Inflammatory macrophage treated with lipopolysaccharide for 1 hour (primary cell): ENCODE measurements at places on chromosomes 3 and 15.

DNA sequence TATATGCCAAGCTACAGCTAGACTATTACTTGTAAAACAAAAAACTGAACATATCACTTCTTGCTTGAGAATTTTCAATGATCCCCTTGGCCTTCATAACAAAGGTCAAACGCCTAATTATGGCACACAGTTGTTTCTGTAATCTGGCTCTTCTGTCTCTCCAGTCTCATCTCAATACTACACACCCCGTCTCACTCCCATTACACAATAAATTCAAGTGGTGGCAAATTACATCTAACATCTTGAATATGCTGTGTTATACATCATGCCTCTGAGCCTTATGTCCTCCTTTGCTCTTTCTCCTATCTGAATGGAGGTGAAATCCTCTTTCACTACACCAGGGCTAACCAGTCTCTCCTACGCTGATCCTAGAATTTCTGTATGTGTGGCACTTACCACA is 140.4 kb downstream of the TBL1XR1 start:
- no peak for DNase-seq

GRCh38 chr3:13407475-13407874 is 12.6 kb downstream of the NUP210 start:
- DNase-seq: no peak

DNA sequence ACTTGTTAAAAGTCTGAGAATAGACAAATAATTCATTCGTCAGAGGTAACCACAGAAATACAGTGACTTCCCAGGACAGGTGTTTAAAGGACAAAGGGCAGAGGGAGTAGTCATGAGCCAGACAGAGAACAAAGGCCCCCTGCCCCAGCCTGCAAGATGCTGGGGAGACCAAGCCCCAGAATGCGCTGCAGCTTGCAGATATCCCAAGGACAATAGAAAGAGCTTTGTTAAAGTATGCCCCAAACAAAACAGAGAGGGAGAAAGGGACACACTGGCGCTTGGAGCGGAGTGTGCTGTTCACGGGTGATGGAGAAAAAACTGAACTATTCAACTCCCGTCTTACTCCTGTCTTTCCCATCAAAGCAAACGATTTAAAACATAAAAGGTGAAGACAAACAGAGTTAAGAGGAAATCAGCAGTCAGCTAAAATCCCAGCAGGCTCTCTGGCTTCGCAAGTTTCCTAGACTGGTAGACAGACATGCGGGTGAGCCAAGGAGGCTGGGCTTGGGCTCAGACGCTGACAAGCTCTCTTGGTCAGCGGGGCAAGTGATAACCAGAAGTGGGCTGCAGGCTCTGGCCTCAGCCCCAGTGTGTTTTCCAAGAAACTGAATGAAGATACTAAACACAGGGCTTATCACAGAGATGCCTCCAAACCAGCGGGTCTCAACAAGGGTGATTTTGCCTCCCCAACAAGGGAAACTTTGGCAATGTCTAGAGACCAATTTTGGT is 130.1 kb downstream of the UACA start:
- DNase-seq: no peak

DNA sequence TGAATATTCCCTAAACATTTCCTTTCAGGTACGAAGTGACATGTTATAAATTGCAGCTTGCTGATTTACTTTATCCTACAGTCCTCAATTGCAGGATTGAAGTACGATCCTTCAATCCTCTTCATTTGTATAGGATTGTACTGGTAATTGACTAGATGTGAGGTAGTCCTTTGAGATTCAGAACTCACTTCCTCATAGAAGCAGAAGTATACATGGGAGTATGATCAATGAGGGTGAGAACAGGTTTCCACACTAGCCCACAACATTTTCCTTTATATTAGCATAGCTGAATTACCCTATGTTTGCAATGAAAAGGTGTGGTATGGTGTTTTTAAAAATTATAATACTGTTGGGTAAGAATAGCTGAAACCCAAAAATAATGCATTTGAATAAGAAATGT is 160.0 kb upstream of the UMPS start:
- no peak for DNase-seq

DNA sequence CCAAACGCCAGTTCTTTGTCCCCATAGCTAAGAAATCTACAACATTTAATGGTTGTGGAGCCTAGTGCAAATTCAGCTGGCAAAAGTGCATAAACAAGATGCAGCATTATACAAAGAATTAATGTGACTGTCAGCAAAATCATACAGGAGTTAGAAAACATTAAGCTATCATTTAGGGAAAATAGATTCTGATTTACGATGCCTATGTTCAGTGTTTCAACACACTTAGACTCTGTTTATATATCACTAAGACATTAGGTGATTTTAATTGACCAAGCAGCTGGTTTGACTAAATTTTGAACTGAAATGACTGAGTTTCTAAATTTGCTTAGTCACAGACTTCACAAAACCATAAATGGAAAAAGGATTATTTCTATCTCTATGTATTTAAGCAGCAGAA is 1076.8 kb downstream of the TBL1XR1 start:
- DNase-seq: no peak

- DNase-seq: no peak
Measured at GRCh38 chr3:176977331-176977730, 220.0 kb downstream of the TBL1XR1 start.

GRCh38 chr3:163056874-163057497 is 1560.4 kb downstream of the OTOL1 start:
- DNase-seq: no peak

- DNase-seq: peak; percentile 59
Measured at GRCh38 chr3:119295816-119296726, 1.9 kb downstream of the ARHGAP31 start.

GRCh38 chr3:168958466-168958865 is 705.0 kb downstream of the MECOM start:
- no peak for DNase-seq

DNA sequence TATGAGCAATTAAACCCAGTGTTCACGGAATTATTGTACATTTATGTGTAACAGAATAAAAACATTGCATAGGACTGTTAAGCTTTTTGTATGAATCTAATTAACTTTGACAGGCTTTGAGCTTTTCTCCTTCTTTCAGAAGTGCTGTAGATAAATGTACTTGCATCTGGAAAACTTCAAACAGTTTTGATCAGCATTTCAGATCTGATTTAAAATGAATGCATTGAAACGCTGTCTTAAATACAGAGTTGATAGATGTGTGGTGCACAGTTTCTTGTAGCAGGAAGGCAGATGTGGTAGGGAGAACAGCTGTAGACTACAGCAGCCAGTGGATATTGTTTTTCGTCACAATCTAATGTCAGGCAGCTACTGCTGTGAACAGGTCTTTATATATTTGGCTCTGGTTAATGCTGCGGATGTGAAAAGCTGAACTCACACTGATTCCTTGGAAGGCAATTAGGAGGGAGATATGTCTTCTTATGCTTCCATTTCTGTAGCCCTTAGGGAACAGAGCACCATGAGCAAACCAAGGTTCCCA is 193.8 kb upstream of the GOLIM4 start:
- DNase-seq: no peak

DNA sequence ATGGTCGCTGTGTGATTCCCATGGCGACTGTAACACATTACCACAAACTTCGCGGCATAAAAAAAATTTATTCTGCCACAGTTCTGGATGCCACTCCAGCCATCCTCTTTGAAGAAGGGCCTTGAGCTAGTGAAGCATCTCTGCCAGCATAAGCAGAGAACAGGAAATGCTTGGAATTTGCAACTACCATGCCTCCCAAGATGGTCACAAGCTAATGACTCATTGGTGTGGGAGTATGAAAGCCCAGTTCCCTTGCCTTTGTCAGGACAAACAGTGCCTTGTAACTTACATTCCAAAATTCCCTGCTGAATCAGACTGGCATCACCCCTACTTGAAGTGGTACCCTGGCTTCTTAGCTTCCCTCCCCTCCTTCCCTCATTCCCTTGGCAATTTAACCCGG is 129.7 kb downstream of the PROS1 start:
- DNase-seq: peak; percentile 16

DNA sequence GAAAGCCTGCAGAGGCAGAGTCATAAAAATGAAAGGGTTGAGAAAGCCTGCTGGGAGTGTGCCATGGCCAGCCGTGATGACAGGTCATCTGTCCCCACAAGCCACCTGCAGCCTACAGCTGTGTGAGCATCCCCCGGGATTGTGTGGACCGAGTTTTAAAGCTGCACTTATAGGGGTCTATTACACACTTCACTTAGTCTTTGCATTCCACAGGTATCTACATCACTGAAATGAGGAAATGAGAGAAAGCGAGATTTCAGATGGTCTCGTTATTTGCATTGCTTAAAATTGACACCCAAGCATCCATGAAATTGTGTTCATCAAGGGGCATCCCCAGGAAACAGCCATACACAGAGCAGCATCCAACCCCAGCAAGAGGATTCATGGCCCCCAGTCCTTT is 137.6 kb upstream of the TRIM42 start:
- DNase-seq: no peak

GRCh38 chr15:25830844-25831451 is 32.2 kb downstream of the ATP10A start:
- no peak for DNase-seq

- DNase-seq: peak; percentile 90
Measured at GRCh38 chr3:15805756-15806266, 8.0 kb upstream of the ANKRD28 start.

GRCh38 chr15:91627473-91628278 is 225.8 kb upstream of the SLCO3A1 start:
- no peak for DNase-seq

- peak; percentile 17 for DNase-seq
Measured at GRCh38 chr3:127412578-127413317, 124.9 kb upstream of the PRR20G start.
